Left colon (tissue), 2 donors: ENCODE measurements at places on chromosomes 5 and 9. TPM values are rescaled to one million over a fixed set of nuclear protein-coding genes. Genes with fewer than 3 reads are reported as not detected.

Gene FOXD4L4
- total RNA-seq = not detected

Gene LSM11
- total RNA-seq = 3.6 TPM

Gene ESM1
- not detected for total RNA-seq

Gene TMCO6
- 11.4 TPM for total RNA-seq

Gene SLC6A3
- not detected for total RNA-seq

Gene PLPPR1
- total RNA-seq = 0.73 TPM

Gene RICTOR
- 22.6 TPM for total RNA-seq

Gene SLC9A3
- 78.1 TPM for total RNA-seq

GRCh38 chr5:77413049-77413448 is 79.1 kb downstream of the WDR41 start:
- DNase-seq = no peak

DNA sequence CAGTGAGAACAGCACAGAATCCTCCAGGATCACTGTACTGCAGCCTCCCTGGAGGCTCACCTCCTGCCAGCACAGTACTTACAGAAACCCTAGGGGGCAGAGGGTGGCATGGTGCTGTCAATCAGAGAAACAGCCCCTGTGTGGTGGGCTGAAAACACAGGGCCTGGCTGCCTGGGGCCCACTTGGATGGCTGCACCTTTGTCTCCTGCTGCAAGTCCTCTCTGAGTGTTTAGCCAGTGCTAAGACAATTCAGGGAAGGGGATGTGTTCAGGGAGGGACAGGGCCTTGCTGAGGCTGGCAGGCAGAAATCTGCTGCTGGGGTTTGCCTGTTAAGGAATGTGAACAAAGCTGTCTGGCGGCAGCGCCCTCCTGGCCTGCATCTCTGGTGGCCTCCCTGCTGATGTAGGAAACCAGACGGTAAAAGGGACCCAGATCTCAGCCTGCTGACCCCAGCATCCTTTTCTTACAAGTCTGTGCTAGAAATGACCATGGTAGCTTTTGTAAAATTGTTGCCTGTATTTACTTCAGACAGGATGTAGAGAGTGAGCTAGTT is 39.5 kb downstream of the PRRC2B start:
- DNase-seq = no peak

DNA sequence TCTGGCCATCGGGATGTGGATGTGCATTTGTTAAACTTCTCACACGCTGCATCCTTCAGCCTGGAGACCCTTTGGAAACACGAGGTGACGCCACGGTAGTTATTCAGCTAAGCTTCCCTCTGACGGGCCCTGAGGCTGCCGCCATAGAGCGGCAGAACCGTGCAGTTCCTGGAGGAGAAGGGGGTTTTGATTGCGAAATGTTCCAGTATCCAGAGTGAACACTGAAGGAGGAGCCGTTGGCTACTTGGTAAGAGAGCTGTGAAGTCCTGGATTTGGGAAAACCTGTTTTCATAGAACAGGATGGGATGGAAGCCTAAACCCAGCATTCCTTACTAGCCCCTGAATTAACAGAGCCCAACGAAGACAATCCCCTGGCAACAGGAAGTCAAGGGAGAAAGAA is 23.0 kb upstream of the EXOC3 start:
- DNase-seq = no peak

DNA sequence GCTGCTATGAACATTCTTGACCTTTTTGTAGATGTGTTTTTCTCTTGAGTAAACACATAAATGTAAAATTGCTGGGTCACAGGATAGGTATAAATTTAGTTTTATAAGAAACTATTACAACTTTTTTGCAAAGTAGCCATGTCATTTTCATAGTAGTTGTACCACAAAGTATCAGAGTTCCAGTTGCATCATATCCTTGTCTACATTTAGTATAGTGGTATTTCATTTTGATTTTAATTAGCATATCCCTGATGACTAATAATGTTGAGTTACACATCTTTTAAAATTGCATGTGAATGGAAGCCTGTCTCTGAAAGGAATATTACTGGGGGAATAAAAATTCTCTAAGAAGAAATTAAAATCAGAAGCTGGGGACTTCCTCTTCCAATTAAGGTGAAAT is 85.4 kb downstream of the TMEM161B start:
- DNase-seq = no peak

GRCh38 chr9:9004810-9005209 is 1205.2 kb upstream of the DMAC1 start:
- no peak for DNase-seq

DNA sequence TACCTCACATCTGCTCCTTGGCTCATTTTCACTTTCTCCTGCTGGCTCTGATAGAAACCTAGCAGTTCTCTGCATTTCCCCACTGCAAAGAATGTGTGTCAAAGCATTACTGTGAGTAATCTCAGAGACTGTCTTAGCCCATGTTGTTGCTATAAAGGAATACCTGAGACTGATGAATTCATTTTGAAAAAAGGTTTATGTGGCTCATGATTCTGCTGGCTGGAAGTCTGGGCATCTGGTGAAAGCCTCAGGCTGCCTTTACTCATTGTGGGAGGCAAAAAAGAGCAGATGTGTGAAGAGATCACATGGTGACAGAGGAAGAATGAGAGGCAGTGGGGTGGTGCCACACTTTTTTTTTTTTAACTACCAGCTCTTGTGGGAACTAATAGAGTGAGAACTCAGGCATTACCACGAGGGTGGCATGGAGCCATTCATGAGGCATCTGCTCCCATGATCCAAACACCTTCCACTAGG is 191.6 kb upstream of the CTNND2 start:
- no peak for DNase-seq

DNA sequence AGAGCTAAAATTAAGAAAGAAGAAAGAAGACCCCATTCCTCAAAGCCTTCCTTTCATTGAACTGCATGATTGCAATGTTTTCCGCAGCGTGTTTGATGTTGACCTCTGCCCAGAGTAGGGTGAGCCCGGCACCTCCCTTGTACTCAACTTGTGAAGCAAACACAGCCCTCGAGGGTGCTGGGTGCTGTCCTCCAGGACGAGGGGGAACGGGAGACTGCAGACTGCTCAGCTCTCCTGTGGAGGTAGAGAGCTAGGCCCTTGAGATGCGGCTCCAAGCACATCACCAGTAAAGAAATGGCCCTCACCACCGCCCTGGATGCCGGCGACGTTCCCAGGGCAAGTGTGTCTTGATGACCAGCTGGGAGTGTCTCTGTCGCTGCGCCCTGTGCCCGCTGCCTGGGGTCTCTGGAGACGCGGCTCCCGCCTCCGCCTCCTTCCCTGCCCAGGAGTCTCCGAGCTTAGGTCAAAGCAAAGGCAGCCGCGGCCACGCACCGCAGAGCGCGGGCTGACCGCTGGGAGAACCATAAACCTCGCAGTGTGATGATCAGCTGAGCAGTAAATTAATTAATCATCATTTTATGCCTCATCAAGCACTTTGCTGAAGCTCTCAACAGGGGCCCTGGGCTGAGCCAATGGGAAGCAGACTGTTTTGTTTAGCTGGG is 108.7 kb downstream of the IRX2 start:
- DNase-seq = no peak

DNA sequence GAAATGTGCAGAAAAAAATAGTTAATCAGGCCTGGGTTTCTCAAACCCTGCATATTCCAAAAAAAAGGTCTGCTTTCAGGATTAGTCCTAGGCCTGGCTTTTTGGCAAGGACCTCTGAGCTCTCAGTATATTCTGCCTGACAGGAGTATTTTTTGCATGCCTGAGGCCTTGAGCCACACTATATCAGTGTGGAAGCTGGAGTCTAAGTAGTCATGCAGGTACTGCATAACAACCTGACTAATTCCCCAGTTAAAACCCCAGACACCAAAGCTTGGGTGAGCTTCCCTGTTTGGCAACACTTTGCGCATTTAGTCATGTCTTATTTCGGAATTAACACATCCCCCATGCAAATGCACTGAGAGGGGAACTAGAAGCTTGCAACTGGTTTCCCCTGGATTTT is 359.5 kb downstream of the CETN3 start:
- no peak for DNase-seq

DNA sequence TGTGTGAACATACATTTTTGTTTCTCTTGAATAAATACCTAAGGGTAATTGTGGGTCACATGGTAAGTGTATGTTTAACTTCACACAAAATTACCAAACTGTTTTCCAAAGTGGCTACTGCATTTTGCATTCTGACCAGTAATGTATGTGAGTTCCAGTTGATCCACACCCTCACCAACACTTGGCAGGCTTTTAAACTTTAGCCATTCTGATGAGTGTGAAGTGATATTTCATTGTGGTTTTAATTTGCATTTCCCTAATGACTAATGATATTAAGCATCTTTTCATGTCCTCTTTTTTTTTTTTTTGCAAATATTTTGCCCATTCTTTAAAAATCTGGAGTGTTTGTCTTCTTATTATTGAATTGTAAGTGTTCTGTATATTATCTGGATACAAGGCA is 53.5 kb upstream of the MAST4 start:
- no peak for DNase-seq
